Stimulated activated naive CD8-positive, alpha-beta T cell treated with anti-CD3 and anti-CD28 coated beads, Interleukin-15, Interleukin-2, amounts not matched to agents 100 U/mL and 50 U/mL, for 24 hours (primary cell): ENCODE measurements at places on chromosomes 11 and 22.
A peak's percentile ranks its signal among the peaks of the same experiment; 100 is the strongest.

GRCh38 chr22:47448231-47449223 is 686.1 kb downstream of the TBC1D22A start:
- DNase-seq, result no peak

DNA sequence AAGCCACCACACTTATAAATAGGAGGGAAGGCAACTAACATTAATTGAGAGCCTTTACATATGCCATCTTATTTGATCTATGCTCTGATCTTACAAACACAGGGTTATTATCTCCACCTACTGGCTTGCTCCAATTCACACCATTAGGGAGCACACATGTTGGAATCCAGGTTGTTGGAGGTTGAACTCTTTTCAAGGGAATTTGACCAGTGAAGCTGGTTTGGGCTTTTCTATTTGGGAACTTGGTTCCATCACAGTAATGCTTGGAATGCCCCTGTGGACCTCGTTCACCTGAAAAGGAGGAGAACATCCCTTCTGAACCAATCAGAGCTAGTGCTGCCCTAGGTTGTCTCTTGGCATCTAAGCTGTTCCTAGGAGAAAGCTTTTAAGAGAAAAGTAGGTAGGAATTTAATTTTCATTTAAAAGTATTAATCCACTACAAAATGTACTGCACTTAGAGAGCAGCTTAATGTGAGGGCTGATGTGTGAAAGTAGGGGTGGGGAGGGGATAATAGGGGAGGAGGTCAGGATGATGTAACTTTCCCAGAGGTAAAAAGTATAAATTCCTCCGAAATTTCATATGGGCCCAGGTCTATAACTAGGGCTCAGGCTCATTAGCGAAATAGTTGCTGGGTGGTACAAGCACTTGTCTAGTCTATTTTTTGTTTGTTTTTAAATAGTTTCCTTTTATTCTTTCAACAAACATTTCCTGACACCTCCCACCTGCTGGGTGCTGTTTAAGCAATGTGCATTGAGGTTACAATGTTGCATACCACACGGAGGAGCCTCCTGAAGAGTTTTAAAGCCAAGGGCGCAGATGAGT is 7.6 kb upstream of the MICAL2 start:
- no peak for DNase-seq

GRCh38 chr11:121246021-121246768 is 46.4 kb upstream of the SC5D start:
- no peak for DNase-seq

GRCh38 chr11:72141066-72141465 is 5.5 kb downstream of the FOLR3 start:
- DNase-seq, result peak; percentile 23

- DNase-seq, result no peak
Observed at GRCh38 chr11:124610295-124610694, 933 bp upstream of the PANX3 start.

- no peak for DNase-seq
Observed at GRCh38 chr11:75269896-75270295, 29.3 kb downstream of the TPBGL start.

GRCh38 chr11:15006139-15006759 is 34.1 kb upstream of the CALCA start:
- no peak for DNase-seq

DNA sequence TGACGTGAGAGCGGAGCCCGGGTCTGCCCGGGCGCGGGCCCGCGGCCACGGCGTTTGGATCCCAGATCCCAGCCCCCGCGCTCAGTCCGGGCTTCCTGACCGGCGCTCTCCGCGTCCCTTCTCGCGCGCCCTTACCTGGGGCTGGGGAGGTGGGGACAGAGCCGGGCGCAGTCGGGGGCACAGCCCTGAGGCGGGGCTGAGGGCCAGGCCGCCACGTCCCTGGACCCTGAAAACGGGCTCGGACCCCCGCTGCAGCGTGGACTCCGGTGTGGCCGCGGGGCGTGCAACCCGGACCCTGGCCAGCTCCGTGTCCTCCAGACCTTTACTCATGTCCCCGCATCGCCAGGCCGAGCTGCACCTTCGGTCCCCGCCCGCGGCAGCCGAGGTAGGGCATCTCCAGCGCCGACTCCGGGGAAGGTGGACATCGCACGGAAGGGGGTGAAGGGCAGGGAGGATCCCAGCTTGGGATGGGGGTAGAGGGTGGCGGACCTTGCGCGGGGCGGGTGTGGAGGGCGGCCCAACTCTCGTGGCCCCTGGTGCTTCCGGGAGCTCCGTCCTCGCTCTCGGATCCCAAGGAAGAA is 9.9 kb upstream of the AIFM3 start:
- DNase-seq, result no peak

GRCh38 chr11:30510750-30511149 is 75.4 kb downstream of the MPPED2 start:
- no peak for DNase-seq

- no peak for DNase-seq
Observed at GRCh38 chr22:39482768-39483167, 19.3 kb upstream of the MIEF1 start.

DNA sequence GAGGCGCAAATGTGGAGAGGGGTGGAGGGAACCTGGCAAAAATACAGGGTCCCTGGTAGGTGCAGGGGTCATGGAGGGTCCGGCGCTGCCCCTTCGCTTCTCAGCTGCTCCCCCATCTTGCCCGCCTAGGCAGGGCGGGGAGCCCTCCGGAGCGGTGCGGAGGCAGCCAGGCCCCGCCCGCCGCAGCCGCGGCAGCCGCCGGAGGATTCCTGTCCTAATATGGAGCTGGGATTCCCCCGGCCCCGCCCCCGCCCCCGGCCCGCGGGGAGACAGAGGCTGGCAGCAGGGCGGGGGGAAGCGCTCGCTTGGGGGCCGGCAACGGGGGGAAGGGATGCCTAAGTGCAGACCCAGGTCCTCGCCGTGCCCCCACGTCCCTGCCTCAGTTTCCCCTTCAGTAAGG is 1.0 kb upstream of the NPAS4 start:
- peak; percentile 16 for DNase-seq

- DNase-seq, result no peak
Observed at GRCh38 chr11:118301600-118302195, 2.8 kb upstream of the CD3E start.

GRCh38 chr22:45413368-45414211 is at the start of the genes RIBC2 and SMC1B:
Gene RIBC2, plus strand, starts transcription at chr22:45413693. Its CDS starts 194 bp downstream, at chr22:45413887.
Gene SMC1B, minus strand, starts transcription at chr22:45413599. Its CDS starts 32 bp downstream, at chr22:45413567.
- peak; percentile 87 for DNase-seq

DNA sequence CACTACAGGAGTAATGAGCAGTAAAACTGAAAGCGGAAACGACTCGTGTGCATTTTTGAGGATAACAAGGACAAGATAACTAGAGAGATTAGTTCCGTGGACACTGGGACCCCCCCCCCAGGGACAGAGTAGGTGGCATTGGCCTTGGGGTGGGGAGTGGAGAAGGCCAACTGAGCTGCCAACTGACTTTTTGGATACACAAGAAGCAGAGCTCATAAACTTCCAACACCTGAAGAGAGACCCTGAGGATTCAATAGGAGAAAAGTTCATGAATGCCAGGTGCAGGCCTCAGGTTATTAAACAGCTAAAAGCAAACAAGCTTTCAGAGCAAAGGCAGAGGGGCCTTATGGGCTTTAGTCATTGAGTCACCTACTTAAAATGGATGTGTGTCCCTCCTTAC is 17.6 kb upstream of the PRSS23 start:
- DNase-seq, result no peak

GRCh38 chr11:108562746-108563581 is 30.6 kb downstream of the EXPH5 start:
- DNase-seq, result no peak

DNA sequence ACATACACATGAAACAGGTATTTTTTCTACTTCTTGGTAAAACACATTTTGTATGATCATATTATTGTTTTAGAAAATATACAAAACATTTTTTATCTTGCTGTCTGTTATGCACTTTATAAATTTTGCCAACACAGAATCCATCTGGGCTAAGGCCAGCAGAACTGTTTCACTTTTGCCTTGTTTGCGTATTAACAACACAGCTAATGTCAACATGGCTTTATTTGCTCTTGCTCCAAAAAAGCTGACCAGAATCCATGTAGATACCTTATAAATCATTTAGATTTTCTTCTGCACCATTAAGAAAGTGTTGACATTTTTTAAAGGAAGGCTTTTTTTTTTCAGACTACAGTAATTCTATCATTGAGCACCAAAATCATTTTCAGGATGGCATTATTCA is 58.1 kb upstream of the PGR start:
- no peak for DNase-seq

GRCh38 chr22:27566602-27567001 is 235.0 kb downstream of the MN1 start:
- no peak for DNase-seq

- DNase-seq, result no peak
Observed at GRCh38 chr11:114775875-114776621, 97.7 kb downstream of the NXPE2 start.

DNA sequence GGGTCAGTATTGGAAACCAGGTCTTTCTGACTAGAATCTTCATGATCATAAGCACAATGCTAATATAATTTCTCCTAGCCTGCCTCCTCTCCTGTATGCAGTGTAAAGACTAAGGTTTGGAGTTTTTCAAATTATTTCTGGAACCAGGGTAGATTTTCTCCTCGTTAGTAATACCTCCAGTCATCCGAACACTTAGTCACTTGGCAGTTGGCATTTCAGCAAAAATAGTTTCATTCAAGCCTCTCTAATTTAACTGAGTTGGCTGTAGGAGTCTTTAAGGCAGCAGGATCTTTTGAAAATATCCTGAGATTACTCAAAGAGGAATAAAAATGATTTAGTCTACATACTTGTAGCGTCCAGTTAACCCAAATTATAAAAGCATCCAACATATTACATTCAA is 6.3 kb downstream of the TYR start:
- no peak for DNase-seq

DNA sequence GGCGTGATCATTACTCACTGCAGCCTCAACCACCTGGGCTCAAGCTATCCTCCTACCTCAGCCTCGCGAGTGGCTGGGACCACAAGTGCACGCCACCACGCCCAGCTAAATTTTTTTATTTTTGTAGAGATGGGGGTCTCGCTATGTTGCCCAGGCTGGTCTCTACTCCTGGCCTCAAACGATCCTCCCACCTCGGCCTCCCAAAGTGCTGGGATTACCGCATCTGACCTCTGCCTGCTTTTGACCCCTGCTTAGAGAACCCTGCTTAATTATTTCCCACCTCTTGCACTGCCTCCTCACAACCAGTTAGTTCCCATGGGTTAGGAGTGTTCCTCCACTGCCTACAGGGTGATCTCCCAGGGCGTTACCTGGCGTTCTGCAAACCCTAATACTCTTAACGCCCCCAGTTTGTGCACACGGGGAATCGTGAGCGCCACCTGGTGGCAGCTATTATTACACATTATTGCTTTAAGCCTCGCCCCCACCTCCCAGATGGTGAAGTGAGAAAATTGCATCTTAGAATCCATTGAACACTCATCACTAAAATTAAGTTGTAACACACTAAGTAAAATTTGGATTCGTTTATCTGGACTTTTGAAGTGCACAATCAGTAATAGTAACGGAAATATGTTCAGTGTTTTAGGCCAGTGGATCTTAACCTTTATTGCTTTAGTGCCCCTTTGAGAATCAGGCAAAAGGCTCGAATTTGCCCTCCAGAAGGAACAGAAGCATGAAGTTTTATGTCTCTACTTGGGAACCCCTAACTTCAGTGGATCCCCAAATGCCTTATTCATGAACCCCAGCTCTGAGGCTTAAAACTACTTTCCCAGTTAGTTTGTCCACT is 61.4 kb upstream of the ASPHD2 start:
- peak; percentile 73 for DNase-seq

GRCh38 chr11:15903246-15903645 is 453.1 kb downstream of the SOX6 start:
- DNase-seq, result no peak

GRCh38 chr22:36853407-36854099 is 7.3 kb upstream of the NCF4 start:
- peak; percentile 94 for DNase-seq

GRCh38 chr11:36411202-36411640 is 98.9 kb downstream of the TRAF6 start:
- DNase-seq, result peak; percentile 32

- DNase-seq, result peak; percentile 77
Observed at GRCh38 chr11:65424205-65425104, 1.9 kb downstream of the NEAT1 start.

DNA sequence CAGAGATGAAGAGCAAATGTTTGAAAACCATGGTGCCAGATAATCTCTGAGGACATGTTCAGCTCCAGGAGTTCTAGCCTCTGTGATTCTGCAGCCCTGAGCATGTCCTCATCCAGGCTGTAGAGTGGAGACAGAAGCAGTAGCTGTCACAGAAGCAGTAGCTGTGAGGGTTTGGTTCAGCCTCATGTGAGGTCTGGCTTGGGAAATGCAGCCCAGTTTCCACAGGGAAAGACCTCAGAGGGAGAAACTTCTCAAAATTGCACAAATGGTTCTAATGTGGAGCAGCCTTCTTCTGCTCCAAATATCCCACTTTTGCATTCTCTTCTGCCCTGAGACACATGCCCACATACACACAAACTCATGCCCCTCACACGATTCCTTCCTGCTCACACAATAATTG is 48.4 kb downstream of the DBX1 start:
- no peak for DNase-seq

DNA sequence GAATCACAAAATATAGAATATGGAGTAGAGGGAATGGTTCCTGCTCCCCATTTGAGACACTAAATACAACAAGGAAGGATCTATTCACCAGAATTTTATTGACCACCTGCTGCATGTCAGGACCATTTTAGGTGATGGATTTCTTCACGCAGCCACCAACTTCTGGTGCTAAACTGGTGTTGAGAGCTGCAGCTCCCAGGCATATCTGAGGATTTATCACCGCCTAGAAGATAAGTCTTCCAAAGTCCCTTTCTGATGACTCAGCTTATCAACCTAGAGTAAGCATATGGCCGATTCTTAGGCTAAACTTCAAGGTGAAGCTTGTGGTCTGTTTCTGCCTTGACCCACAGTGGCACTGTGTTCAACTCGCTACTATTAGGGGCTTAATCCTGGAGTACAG is 6.7 kb downstream of the DDI1 start:
- DNase-seq, result no peak

DNA sequence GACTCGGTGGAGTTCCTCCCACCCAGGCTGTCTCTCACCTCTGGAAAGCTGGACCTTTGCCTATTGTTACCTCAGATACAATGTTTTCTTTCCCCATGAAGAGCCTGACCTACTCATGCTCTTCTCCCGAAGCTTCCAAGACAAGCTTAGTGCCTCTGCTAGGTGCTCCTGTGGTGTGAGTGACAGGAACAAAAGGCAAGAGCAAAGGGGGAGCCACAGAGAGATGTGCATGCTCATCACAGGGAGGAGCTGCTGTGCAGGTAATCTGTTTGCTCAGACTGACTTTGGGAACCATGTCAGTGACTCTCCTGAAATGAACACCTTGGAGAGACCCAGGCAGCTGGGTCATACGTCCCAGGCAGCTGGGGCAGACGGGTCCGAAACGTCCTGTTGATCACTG is 53.6 kb upstream of the VSTM5 start:
- no peak for DNase-seq

DNA sequence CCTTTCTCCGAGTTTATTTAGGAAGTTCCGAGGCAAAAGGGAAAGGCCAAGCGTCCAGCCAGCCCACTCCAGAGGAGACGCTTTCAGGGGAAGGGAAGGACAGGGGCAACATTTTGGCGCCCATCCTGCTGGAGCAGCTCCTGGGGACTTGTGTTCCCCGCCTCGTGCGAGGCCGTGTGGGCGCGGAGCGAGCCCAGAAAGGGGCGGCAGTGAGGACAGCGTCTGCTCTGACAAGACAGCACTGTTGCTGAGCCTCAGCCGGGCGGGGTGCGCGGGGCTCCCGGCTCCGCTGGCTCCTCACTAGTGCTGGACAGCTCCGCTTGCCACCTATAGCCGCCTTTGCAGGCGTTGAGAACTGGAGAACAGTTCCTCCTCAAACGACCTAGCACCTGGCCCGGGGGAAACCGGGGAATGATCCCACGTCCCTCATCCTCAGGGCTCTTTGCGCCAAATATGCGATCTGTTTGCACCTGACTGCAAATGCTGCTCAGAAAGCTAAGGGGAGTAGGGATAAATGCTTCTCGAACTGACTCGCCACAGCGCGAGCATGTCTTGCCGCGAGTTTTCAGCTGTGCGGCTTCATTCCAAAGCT is 722 bp upstream of the GUCY1A2 start:
- DNase-seq, result peak; percentile 7
